ENCODE measurements at places on chromosomes 7 and 10.

- DNase-seq: peak; percentile 5
- H3K4me3 ChIP-seq: no peak overlapping the region
- H3K27ac ChIP-seq: no peak overlapping the region
These were observed 91.0 kb downstream of the ADCY1 start for GRCh38 chr7:45665172-45665571.

DNA sequence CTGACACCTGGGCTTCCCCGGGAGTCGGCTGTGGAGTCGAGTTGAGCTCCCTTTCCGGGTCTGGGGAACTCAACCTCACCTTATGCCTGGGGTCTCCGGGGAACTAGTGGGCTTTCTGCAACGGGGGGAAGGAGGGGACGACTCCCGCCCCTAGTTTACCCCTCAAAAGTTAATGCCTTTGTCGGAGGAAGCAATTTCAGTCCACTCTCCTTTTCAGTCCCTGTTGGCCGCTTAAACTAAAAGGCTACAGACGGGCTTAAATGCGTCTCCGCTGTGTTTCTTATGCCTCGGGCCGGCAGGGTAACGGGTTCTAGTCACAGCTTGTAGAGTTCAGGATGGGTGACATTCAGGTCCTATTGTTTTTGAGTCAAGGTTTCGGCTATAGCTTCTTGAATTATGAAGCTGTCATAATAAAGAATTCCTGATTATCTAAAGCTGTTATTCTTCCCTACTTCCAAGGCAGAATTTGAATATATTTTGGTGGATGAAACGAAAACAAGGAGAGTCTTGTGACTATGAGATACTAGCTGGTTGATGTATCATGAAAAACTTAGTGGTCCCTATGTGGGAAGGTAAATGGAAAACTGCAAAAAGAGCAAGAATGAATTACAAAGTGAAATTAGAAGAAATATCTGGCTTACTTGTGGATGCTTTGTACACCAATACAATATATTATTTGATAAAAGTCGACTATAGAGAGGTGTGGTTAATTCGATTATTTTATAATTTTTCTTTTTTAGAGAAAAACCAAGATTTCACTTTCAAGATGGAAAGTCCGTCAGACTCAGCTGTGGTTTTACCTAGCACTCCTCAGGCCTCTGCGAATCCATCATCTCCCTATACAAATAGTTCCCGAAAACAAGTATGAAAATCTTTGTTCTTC is 495 bp downstream of the SFR1 start:
- peak overlapping the region; percentile 57 for H3K4me3 ChIP-seq
- H3K27ac ChIP-seq: peak overlapping the region; percentile 63
- no peak for DNase-seq
- no peaks in the 10 kb centered on the region for H3K27me3 ChIP-seq

- H3K4me1 ChIP-seq: no peaks in the 10 kb centered on the region
- no peaks in the 10 kb centered on the region for H3K36me3 ChIP-seq
- H3K27me3 ChIP-seq: peaks cover 4% of the 10 kb centered on the region
- H3K27ac ChIP-seq: no peak overlapping the region
- no peak for DNase-seq
- H3K4me3 ChIP-seq: no peak overlapping the region
These were observed 42.8 kb downstream of the CPXM2 start for GRCh38 chr10:123848564-123849457.

DNA sequence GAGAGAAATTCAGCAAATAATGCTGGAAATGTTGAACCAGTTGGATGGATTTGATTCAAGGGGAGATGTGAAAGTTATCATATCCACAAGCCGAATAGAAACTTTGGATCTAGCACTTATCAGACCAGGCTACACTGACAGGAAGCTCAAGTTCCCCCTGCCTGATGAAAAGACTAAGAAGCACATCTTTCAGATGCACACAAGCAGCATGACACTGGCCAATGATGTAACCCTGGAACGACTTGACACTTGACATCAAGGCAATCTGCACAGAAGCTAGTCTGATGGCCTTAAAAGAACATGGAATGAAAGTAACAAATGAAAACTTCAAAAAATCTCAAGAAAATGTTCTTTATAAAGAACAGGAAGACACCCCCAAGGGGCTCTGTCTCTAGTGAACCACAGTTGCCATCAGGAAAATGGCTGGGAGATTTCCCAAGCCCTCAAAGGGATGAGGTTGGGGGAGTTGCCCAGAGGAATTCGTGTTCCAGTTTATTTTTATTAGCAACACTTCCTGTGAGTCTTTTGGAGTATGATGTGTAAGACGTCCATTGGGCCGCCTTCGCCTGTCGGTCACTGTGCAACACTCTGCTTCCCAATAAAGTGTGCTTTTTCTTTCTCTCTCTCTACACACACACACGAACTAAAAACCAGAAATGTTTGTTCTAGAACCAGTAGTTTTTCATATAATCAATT is 200.0 kb downstream of the HIBADH start:
- H3K4me1 ChIP-seq: no peaks in the 10 kb centered on the region
- H3K27me3 ChIP-seq: no peaks in the 10 kb centered on the region
- no peak overlapping the region for H3K27ac ChIP-seq
- H3K36me3 ChIP-seq: no peaks in the 10 kb centered on the region

DNA sequence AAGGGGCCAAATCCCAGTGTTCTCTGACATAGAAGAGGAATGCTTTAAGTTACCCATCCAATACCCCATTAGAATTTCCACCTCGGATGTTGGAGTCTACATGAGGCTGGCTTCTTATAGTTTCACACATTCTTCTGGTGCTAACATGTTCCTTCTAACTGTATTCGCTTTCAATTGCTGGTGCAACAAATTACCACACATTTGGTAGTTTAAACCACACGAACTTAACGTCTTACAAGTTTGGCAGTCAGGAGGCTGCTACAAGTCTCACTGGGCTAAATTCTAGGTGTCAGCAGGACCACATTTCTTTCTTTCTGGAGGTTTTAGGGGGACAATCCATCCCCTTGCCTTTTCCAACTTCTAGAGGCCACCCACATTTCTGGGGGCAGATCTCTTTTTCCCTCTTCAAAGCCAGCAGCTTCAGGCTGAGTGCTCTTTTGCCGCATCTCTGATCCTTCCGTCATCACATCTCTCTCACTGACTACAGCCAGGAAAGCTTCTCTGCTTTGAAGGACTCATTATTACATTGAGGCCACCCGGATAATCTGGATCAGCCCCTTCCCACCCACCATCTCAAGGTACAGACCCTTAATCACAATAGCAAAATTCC is 5.1 kb upstream of the MACC1 start:
- H3K36me3 ChIP-seq: no peaks in the 10 kb centered on the region
- H3K27me3 ChIP-seq: no peaks in the 10 kb centered on the region
- H3K27ac ChIP-seq: no peak overlapping the region
- DNase-seq: no peak

- H3K4me3 ChIP-seq: no peak overlapping the region
- no peak overlapping the region for H3K27ac ChIP-seq
- DNase-seq: no peak
- no peaks in the 10 kb centered on the region for H3K4me1 ChIP-seq
- H3K36me3 ChIP-seq: no peaks in the 10 kb centered on the region
These were observed 77.9 kb downstream of the HECTD2 start for GRCh38 chr10:91487911-91488582.

GRCh38 chr7:33582533-33582932 is 322.8 kb upstream of the BMPER start:
- no peaks in the 10 kb centered on the region for H3K27me3 ChIP-seq
- no peak overlapping the region for H3K4me3 ChIP-seq
- no peaks in the 10 kb centered on the region for H3K4me1 ChIP-seq
- no peak overlapping the region for H3K27ac ChIP-seq

GRCh38 chr10:26556748-26557640 is 118.9 kb downstream of the APBB1IP start:
- no peaks in the 10 kb centered on the region for H3K27me3 ChIP-seq
- no peak overlapping the region for H3K27ac ChIP-seq
- no peaks in the 10 kb centered on the region for H3K4me1 ChIP-seq
- H3K36me3 ChIP-seq: no peaks in the 10 kb centered on the region
- H3K4me3 ChIP-seq: no peak overlapping the region
- peak; percentile 43 for DNase-seq

DNA sequence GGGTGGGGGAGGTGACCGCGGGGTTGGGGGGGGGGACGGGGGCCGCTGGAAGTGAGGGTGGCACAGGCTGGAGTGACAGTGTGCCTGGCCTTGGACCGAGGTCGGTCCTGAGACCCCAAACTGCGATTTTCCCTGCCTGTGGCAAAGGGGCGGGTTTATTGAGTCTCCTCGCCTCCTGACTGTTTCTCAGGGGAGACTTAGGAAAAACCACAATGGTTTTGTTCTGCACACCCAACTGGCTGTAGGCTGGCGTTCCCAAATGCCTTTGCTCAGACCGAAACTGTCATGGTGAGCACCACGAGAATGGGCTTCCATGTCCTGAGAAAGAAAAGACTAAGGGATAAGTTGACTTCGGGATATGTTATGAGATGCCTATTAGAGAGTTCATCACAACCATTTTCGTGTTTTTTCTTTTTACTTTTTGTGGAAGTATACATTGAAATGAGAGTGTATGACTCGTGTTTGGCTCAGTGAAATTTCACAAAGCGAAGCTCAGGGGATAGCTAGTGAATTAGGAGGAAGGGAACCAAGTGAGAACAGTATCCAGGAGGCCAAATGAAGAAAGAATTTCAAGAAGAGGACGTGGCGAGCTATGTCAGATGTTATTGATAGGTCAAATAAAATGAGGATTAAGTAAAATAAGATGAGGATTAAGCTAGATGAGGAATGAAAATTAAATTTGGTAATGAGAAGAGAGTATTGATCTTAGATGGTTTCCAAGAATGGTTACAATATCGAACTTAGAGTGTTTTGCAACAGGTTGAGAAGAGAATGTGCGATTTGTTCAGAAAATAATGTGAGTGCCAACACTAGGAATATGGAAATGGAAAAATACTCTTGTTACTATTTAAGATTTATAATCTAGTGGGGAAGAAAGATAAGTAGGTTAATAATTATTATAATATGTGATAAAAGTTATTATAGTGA is 918 bp downstream of the NET1 start:
- H3K4me1 ChIP-seq: peaks cover 4% of the 10 kb centered on the region
- peak overlapping the region; percentile 84 for H3K4me3 ChIP-seq
- no peak for DNase-seq
- H3K36me3 ChIP-seq: no peaks in the 10 kb centered on the region
- peak overlapping the region; percentile 81 for H3K27ac ChIP-seq

- no peak overlapping the region for H3K27ac ChIP-seq
- no peaks in the 10 kb centered on the region for H3K36me3 ChIP-seq
- no peak overlapping the region for H3K4me3 ChIP-seq
- no peaks in the 10 kb centered on the region for H3K4me1 ChIP-seq
- DNase-seq: no peak
These were observed 33.4 kb upstream of the VWDE start for GRCh38 chr7:12436896-12437535.

GRCh38 chr7:26413007-26413691 is 121.5 kb downstream of the SNX10 start:
- no peak overlapping the region for H3K27ac ChIP-seq
- H3K4me3 ChIP-seq: no peak overlapping the region
- H3K4me1 ChIP-seq: no peaks in the 10 kb centered on the region

GRCh38 chr7:115980159-115980558 is 50.4 kb downstream of the TFEC start:
- no peak overlapping the region for H3K4me3 ChIP-seq
- no peaks in the 10 kb centered on the region for H3K27me3 ChIP-seq
- DNase-seq: no peak
- no peak overlapping the region for H3K27ac ChIP-seq
- H3K4me1 ChIP-seq: no peaks in the 10 kb centered on the region
- no peaks in the 10 kb centered on the region for H3K36me3 ChIP-seq

DNA sequence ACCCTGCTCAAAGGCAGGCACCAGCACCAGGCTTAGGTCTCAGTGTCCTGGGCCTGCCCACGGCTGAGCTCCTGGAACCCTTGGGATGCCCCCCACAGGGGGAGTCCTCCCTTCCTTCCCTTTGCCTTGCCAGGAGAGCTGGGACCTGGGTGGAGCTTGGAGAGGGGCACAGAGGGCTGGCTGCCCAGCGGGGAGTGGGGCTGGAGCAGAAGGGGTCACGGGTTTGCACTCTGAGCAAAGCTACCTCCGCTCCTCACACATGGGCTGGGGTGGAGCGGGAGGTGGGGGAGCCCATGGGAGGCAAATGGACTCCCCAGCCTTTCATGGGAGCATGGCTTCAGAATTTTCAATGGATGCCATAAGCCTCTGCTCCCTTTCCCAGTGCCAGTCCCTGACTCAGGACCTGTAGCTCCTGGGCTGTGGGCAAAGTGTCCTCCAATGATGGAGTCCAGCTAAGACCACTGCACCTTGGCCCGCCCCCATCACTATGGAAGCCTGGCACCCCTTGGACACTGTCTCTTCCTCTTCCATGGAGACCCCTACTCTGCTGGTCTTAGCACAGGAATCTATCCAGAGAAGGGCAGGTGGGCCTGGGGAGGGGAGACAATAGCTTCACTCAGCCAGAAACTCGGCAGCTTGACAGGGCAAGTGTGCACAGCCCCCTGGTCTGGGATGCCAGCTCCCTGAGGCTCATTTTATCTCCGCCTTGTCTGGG is 39.9 kb downstream of the LDB3 start:
- no peak overlapping the region for H3K4me3 ChIP-seq
- DNase-seq: no peak
- peaks cover 11% of the 10 kb centered on the region for H3K4me1 ChIP-seq
- H3K27ac ChIP-seq: no peak overlapping the region
- no peaks in the 10 kb centered on the region for H3K27me3 ChIP-seq

GRCh38 chr10:121460733-121461132 is 137.5 kb downstream of the FGFR2 start:
- no peaks in the 10 kb centered on the region for H3K27me3 ChIP-seq
- no peak overlapping the region for H3K4me3 ChIP-seq
- DNase-seq: no peak
- H3K36me3 ChIP-seq: no peaks in the 10 kb centered on the region
- H3K27ac ChIP-seq: no peak overlapping the region
- no peaks in the 10 kb centered on the region for H3K4me1 ChIP-seq

DNA sequence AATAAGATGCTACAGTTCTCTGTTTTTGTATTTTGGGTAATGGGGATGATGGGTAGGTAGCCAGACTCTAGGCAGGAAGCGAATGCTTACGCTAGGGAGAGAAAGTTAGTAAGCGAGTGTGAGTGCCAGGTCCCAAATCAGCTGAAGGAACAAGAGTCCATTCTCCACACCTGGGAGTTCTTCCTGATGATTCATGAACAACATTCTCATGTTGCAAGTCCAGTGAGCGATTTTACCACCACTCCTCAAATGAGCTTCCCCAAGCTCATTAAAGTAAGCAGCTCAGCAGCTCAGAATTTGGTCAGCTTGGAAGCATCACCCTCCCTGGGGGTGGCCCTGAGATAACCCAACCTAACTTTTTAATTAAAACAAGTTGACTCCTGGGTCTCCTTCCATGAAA is 27.3 kb downstream of the SH3PXD2A start:
- no peaks in the 10 kb centered on the region for H3K36me3 ChIP-seq
- no peak overlapping the region for H3K4me3 ChIP-seq

DNA sequence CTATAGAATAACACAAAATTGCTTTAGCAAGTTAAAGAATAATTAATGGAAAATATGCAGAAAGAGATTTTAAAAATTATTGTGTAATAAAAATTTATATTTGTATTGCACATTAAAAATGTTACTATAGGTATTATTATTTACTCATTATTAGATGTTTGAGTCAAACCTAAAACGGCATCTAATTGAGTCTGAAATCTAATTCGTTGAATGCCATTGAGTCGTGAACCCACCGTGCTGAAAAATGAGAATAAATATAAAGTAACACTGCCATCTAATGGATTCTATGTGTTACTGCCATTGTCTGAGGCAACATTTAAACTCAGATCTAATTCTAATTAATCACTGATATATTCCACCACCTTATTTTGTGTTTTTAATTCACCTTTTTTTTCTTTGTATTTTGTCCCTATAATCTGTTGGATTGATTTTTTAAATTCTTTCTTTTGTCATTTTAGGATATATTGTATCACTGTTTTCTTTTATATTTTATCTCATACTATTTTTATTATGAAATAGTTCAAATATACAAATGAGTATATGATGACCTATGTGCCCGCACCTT is 62.2 kb downstream of the SAMD9 start:
- DNase-seq: no peak
- H3K4me1 ChIP-seq: peaks cover 7% of the 10 kb centered on the region
- no peak overlapping the region for H3K4me3 ChIP-seq
- H3K36me3 ChIP-seq: no peaks in the 10 kb centered on the region
- no peak overlapping the region for H3K27ac ChIP-seq
- H3K27me3 ChIP-seq: peaks cover 3% of the 10 kb centered on the region

Measured in adrenal gland (tissue), 19 donors.